Right renal cortex interstitium (tissue), 3 donors: ENCODE measurements at places on chromosomes 1 and 21. TPM values are rescaled to one million over a fixed set of nuclear protein-coding genes. Genes with fewer than 3 reads are reported as not detected.

The FAM229A gene
- polyA plus RNA-seq = 3.0 TPM

- no peak for DNase-seq
Measured at GRCh38 chr21:44615466-44615865, 3.6 kb downstream of the KRTAP10-8 start.

GRCh38 chr21:44957047-44957831 is 17.4 kb downstream of the SLX9 start:
- DNase-seq = no peak

GRCh38 chr1:53636621-53637171 is 102.3 kb downstream of the GLIS1 start:
- no peak for DNase-seq
